ENCODE measurements at places on chromosomes 2 and 18.

GRCh38 chr2:185219981-185220380, 518.6 kb upstream of the FSIP2 start:
- DNase-seq, result no peak

- DNase-seq, result no peak
These were observed 16.7 kb downstream of the BCL11A start for GRCh38 chr2:60536746-60537145.

- no peak for DNase-seq
These were observed 1.5 kb upstream of the RESP18 start for GRCh38 chr2:219334076-219334475.

DNA sequence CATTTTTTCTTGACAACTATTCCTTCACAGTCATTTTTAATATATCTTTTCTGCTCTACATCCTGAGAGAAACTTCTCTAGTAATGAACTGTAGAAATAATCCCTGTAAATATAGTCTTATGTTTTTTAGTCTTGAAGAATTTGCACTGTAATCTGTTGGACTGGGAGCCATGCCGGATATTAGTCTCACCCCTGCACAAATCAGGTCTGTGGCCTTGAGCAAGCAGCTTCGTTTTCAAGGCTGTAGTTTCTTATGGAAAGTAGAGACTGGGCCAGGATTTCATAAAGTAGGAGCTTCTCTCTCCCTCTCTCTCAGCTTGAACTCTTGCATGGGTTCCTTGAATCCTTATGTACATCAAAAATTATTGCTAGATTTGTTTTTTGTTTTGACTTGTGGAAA, 8.7 kb downstream of the FARP2 start:
- DNase-seq, result no peak

DNA sequence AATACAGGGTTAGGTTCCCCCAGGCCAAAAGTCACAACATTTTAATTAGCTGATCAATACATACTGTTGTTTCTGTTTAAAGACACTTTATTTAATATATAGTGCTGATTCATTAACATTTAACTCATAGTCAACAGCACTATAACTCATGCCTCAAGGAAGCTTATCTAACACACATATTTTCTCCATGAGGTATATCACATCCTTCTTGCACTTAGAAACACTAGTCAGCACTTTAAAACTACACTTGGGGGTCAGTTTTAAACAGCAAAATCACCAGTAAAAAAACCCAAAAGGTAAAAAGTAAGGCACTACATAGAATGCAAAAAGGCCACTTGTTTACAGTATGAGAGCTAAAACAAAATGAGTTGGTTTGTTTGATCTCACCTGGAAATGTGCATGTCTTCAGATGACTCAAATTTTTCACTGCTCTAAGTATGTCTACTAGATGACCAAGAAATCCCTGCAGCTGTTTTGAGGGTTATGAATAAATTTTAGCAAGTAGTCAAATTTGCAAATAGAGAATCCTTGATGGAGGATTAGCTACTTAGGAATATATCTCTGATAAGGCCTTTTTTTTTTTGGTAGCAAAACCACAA, 54.1 kb upstream of the EPB41L5 start:
- no peak for DNase-seq

All from posterior cingulate gyrus (tissue), 11 donors.